ENCODE measurements at places on chromosomes 7 and 10. TPM values are rescaled to one million over a fixed set of nuclear protein-coding genes. Genes with fewer than 3 reads are reported as not detected.

- H3K4me3 ChIP-seq, result no peak overlapping the region
- H3K27ac ChIP-seq, result no peak overlapping the region
- no peaks in the 10 kb centered on the region for H3K4me1 ChIP-seq
- no peaks in the 10 kb centered on the region for H3K36me3 ChIP-seq
Observed at GRCh38 chr7:13067036-13067435, 379.6 kb downstream of the ARL4A start.

DNA sequence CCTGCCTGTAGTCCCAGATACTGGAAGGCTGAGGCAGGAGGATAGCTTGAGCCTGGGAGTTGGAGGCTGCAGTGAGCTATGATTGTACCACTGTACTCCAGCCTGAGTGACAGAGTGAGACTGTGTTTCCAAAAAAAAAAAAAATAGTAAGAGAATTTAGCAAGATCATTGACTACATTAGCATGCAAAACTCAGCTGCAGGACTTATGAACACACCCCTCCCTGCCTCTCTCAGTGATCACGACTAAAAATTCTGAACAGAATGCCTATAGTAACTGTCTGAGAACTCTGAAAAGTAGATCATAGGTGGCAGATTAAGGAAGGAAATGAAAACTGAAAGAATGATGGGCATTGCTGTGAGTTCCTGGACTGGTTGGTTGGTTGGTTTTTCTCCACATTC lies 50.5 kb downstream of the MYL10 start:
- no peaks in the 10 kb centered on the region for H3K4me1 ChIP-seq
- H3K4me3 ChIP-seq, result no peak overlapping the region
- H3K36me3 ChIP-seq, result no peaks in the 10 kb centered on the region
- peaks cover 4% of the 10 kb centered on the region for H3K27me3 ChIP-seq
- no peak for DNase-seq

The SPDYE6 gene
- total RNA-seq, result not detected

DNA sequence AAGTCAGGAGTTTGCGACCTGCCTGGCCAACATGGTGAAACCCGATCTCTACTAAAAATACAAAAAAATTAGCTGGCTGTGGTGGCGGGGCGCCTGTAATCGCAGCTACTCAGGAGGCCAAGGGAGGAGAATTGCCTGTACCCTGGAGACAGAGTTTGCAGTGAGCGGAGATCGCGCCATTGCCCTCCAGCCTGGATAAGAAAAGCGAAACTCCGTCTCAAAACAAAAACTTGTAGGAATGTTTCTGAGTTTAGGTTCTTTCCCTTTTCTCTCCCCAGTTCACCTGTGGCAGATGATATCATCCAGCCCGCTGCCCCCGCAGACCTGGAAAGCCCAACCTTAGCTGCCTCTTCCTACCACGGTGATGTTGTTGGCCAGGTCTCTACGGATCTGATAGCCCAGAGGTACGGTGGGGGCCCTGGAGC lies 138.8 kb upstream of the BTBD16 start:
- H3K27me3 ChIP-seq, result no peaks in the 10 kb centered on the region
- no peaks in the 10 kb centered on the region for H3K36me3 ChIP-seq
- DNase-seq, result no peak
- H3K27ac ChIP-seq, result no peak overlapping the region

The HOXA5 gene
- total RNA-seq, result not detected

- no peak for DNase-seq
- no peak overlapping the region for H3K27ac ChIP-seq
- H3K36me3 ChIP-seq, result no peaks in the 10 kb centered on the region
- H3K4me3 ChIP-seq, result no peak overlapping the region
Observed at GRCh38 chr7:142134909-142135308, 23.4 kb downstream of the MGAM2 start.

GRCh38 chr10:21534604-21535493 lies 817 bp downstream of the MLLT10 start:
- H3K27ac ChIP-seq, result peak overlapping the region; percentile 47
- peaks cover 11% of the 10 kb centered on the region for H3K36me3 ChIP-seq
- H3K4me3 ChIP-seq, result peak overlapping the region; percentile 78
- no peak for DNase-seq
- H3K4me1 ChIP-seq, result peaks cover 16% of the 10 kb centered on the region
- no peaks in the 10 kb centered on the region for H3K27me3 ChIP-seq

The RARRES2 gene
- total RNA-seq, result 19.4 TPM

The MNX1 gene
- not detected for total RNA-seq

DNA sequence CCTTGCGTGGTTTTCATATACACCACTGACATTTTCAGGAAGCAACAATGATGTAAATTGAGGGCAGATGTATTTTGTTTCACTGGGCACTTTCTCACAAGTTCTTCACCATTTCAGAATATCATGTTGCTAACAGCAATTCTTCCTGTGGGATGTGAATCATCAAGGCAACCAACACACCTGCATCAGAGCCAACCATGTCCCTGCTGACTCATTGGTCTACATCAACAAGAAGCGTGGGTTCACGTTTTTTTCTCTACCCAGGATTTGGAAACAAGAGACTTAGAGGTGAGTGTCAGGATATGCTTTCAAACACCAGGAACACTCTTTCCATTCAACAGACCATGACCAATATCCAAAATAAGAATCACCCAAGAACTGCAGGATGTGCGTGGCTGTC lies 203.9 kb downstream of the TEX36 start:
- no peaks in the 10 kb centered on the region for H3K4me1 ChIP-seq
- H3K4me3 ChIP-seq, result no peak overlapping the region
- H3K27me3 ChIP-seq, result no peaks in the 10 kb centered on the region
- DNase-seq, result peak; percentile 35

The EDRF1 gene
- total RNA-seq, result 24.0 TPM

DNA sequence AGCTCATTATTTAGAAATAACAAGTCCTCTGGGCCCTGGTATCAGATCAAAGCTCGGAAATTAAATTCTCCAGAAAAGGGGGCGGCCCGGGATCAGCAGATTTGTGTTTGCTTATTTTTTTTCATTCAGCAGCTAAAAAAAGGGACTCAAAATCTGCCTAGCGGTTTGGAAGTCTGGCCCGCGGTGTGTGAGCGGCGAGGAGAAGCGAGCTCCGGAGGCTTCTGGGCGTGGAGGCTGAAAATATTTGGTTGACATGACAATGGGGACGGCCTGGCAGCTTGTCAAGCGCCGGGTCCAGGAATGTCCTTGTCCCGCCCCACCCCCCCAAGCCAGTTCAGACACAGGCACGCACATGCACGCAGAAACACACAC lies 43.4 kb downstream of the FOXL3 start:
- H3K4me1 ChIP-seq, result peaks cover 8% of the 10 kb centered on the region
- no peaks in the 10 kb centered on the region for H3K36me3 ChIP-seq
- no peak for DNase-seq
- no peak overlapping the region for H3K27ac ChIP-seq
- peak overlapping the region; percentile 29 for H3K4me3 ChIP-seq
- peaks cover 10% of the 10 kb centered on the region for H3K27me3 ChIP-seq

GRCh38 chr10:100696477-100696901 lies 48.9 kb upstream of the PAX2 start:
- H3K4me1 ChIP-seq, result no peaks in the 10 kb centered on the region
- no peaks in the 10 kb centered on the region for H3K36me3 ChIP-seq
- peaks cover 35% of the 10 kb centered on the region for H3K27me3 ChIP-seq
- H3K4me3 ChIP-seq, result no peak overlapping the region
- no peak for DNase-seq

The SPDYE11 gene
- not detected for total RNA-seq

- DNase-seq, result no peak
- no peaks in the 10 kb centered on the region for H3K27me3 ChIP-seq
- no peaks in the 10 kb centered on the region for H3K36me3 ChIP-seq
- H3K4me1 ChIP-seq, result no peaks in the 10 kb centered on the region
- no peak overlapping the region for H3K4me3 ChIP-seq
Observed at GRCh38 chr7:95028683-95029082, 121.3 kb downstream of the PPP1R9A start.

GRCh38 chr7:108089381-108089780 lies 40.8 kb downstream of the LAMB4 start:
- H3K27ac ChIP-seq, result no peak overlapping the region
- H3K36me3 ChIP-seq, result no peaks in the 10 kb centered on the region
- no peak for DNase-seq
- H3K27me3 ChIP-seq, result no peaks in the 10 kb centered on the region
- peaks cover 14% of the 10 kb centered on the region for H3K4me1 ChIP-seq
- H3K4me3 ChIP-seq, result no peak overlapping the region

DNA sequence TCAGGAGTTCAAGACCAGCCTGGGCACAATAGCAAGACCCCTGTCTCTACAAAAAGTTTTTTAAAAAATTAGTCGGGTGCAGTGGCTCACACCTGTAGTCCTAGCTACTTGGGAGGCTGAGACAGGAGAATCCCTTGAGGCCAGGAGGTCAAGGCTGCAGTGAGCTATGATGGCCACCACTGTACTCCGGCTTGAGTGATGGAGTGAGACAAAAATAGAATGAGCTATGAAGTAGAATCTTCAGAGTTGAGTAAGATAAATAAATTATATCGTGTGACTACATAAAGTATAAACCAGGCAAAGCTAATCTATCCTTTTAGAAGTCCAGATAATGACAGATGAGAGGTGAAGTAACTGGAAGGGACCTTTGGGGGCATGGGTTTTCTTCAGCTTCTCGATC lies 15.3 kb upstream of the MRPS24 start:
- peaks cover 19% of the 10 kb centered on the region for H3K36me3 ChIP-seq
- H3K4me1 ChIP-seq, result peaks cover 6% of the 10 kb centered on the region
- no peaks in the 10 kb centered on the region for H3K27me3 ChIP-seq
- no peak for DNase-seq

GRCh38 chr7:73799282-73800141 lies 29.4 kb upstream of the CLDN3 start:
- no peak for DNase-seq
- H3K27ac ChIP-seq, result no peak overlapping the region
- no peaks in the 10 kb centered on the region for H3K36me3 ChIP-seq
- no peaks in the 10 kb centered on the region for H3K4me1 ChIP-seq
- H3K27me3 ChIP-seq, result no peaks in the 10 kb centered on the region

The CHN2 gene
- total RNA-seq, result 3.6 TPM

DNA sequence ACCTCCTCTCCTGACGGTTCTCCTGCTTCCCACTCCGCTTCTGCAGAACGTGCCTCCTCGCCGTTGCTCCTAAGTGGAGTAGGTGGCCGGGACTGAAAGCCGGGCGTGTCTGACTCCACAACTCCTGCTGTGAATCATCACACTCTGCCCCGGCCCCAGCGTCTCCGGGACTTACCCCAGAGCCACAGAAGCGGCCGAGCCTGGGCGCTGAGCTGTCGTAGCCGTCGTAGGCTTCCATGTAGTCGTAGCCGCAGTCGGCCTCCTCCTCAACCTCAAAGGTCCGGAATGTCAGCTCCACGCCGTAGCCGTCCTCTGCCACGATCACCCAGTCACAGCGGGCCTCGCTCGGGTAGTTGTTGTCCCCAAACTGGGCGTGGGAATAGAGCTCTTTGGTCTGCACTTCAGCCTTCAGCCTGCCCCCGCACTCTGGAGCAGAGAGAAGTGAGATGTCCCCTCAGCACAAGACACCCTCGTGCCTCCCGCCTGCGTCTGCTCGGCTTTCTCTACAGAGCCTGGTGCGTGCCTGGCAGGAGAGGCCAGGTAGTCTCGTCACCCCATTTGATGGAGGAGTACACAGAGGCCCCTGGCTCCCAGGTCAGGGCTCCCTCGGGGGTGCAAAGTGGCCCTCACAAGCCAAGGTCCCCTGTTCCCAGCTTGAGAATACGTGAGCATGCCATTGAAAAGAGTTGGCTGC lies 11.2 kb upstream of the OPALIN start:
- H3K4me3 ChIP-seq, result no peak overlapping the region
- H3K27ac ChIP-seq, result no peak overlapping the region
- peaks cover 2% of the 10 kb centered on the region for H3K4me1 ChIP-seq
- no peaks in the 10 kb centered on the region for H3K36me3 ChIP-seq
- H3K27me3 ChIP-seq, result peaks cover 7% of the 10 kb centered on the region
- no peak for DNase-seq

The LIPF gene
- total RNA-seq, result not detected

- no peaks in the 10 kb centered on the region for H3K27me3 ChIP-seq
- H3K27ac ChIP-seq, result no peak overlapping the region
- no peaks in the 10 kb centered on the region for H3K36me3 ChIP-seq
- no peak for DNase-seq
- H3K4me3 ChIP-seq, result no peak overlapping the region
- no peaks in the 10 kb centered on the region for H3K4me1 ChIP-seq
Observed at GRCh38 chr10:31586723-31587638, 268.0 kb downstream of the ZEB1 start.

The WNT16 gene
- not detected for total RNA-seq

The KIAA1549 gene
- total RNA-seq, result 11.1 TPM

DNA sequence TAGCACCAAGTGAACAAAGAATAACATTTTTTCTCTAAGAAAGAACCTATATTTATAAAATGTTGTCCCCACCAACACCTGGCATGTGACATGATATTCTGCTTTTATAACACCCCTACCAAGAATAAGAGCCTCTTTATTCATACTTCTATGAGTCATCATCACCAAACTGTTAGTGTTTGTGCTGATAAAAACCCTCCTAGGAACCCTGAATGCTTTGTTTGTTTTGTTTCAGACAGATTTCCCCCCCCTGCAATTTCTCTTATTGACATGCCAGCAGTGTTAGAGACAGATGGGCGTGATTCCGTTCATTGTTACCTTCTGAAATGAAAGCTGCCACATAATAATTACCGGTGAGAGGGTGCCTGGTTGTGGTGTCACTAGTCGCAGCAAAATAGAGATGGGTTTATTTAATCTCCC lies 651.1 kb downstream of the SORCS1 start:
- no peak overlapping the region for H3K27ac ChIP-seq
- H3K36me3 ChIP-seq, result no peaks in the 10 kb centered on the region
- peak; percentile 20 for DNase-seq
- no peak overlapping the region for H3K4me3 ChIP-seq

GRCh38 chr7:144527051-144527471 lies 123.6 kb upstream of the NOBOX start:
- H3K27me3 ChIP-seq, result no peaks in the 10 kb centered on the region
- no peaks in the 10 kb centered on the region for H3K4me1 ChIP-seq
- no peak overlapping the region for H3K4me3 ChIP-seq
- H3K36me3 ChIP-seq, result no peaks in the 10 kb centered on the region
- DNase-seq, result no peak

DNA sequence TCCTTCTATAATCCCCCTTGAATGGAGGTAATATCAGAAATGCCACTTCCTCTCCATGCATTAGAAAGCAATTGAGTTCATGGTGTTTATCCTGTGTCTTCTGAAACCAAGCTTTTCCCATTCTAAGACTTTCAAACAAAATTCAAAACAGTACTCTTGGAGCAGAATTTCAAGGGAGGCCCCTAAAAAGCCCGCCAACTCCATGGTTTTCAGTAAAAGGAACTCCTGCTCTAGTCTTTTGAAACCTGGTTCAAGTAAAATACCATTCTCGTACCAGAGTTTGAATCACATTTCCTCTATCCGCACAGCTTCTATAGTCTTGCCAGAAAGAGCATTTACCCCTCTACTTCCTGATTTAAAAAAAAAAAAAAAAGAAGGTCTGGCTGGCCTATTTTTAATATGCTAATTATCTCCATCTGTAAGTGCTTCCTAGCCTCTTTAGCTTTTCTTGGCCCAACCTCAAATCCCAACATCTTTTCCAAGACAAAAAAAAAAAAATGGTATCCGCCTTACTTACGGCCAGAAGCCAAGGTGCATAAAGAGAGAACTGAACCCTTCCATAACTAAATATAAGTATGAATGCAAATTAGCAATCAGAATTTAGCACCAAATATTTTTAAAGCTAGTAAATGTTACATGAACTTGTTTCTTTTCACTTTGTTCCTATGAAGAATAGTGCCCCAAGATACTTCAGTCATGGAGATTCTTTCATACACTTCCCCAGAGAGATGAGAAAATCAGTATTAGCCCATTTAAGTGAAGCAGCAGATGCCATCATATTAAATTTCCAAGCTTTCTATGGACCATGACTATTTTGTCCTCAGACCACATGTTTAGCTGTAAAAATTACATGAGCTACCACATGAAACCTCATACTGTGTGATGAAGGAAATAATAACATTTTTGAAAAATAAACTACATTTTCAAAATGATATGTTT lies 199.9 kb upstream of the FAM3C start:
- H3K36me3 ChIP-seq, result no peaks in the 10 kb centered on the region
- H3K27ac ChIP-seq, result no peak overlapping the region
- H3K27me3 ChIP-seq, result no peaks in the 10 kb centered on the region
- DNase-seq, result no peak
- H3K4me3 ChIP-seq, result no peak overlapping the region

The TBC1D12 gene
- 7.6 TPM for total RNA-seq
